Right hindlimb (tissue), 1 donor: ENCODE measurements at places on chromosomes 16 and 17.

GRCh38 chr17:28703552-28704218 is 8.0 kb downstream of the PROCA1 start:
- DNase-seq = no peak

GRCh38 chr17:70076189-70076588 is 1.2 kb downstream of the KCNJ16 start:
- DNase-seq = no peak

GRCh38 chr17:8243827-8244226 is 4.0 kb downstream of the CTC1 start:
- DNase-seq = no peak

DNA sequence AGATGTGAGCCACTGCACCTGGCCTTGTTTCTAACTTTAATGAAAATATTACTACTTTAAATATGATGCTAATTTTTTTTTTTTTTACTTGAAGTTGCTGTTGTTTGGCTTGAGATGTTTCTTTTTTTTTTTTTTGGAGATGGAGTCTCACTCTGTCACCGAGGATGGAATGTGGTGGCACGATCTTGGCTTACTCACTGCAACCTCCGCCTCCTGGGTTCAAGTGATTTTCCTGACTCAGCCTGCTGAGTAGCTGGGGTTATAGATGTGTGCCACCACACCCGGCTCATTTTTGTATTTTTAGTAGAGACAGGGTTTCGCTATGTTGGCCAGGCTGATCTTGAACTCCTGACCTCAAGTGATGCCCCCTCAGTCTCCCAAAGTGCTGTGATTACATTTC is 23.6 kb downstream of the IGSF6 start:
- no peak for DNase-seq

- DNase-seq = no peak
These were observed 1.1 kb downstream of the KDM8 start for GRCh38 chr16:27204312-27204915.

DNA sequence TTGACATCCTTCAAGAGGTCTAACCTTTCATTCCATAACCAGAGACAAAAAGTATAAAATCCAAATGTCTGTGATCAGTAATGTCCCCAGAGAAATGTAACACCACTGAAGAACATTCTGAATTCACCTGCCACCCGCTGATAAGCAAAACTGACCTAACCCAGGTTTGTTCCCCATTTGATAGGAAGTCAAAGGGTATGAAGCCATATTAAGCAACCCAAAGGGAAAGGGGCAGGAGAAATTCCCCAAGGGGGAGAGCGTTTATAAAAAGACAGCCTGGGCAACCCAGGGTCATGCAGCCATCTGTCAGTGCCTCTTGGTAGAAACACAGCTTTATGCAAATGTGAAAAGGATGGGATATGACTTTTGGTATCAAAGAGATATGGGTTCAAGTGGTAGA is 30.7 kb upstream of the PIK3R6 start:
- DNase-seq = no peak
